ENCODE measurements at places on chromosomes 13 and 19.
A peak's percentile ranks its signal among the peaks of the same experiment; 100 is the strongest.

DNA sequence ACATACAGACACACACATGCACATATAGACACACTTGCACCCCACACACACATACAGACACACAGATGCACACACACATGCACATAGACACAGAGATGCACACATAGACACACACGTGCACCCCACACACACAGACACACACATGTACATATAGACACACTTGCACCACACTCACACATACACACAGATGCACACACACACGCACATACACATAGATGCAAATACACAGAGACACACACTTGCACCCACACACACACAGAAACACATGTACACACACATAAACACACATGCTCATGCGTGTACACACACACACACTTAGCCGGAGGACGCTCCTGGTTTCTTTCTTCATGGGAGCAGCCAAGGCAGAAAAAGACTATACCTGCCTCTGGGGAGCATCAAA is 10.0 kb downstream of the COL4A2 start:
- no peak for DNase-seq

GRCh38 chr13:22405891-22406290 is 735.0 kb downstream of the FGF9 start:
- DNase-seq = no peak

GRCh38 chr13:48575031-48575430 is 42.2 kb upstream of the RCBTB2 start:
- peak; percentile 85 for DNase-seq

- peak; percentile 58 for DNase-seq
Measured at GRCh38 chr19:41872775-41873647, 4.1 kb upstream of the CD79A start.

GRCh38 chr13:48194379-48194754 is 38.6 kb upstream of the ITM2B start:
- peak; percentile 89 for DNase-seq

Data from suppressor macrophage (primary cell).